ENCODE measurements at places on chromosomes 6 and 20.

- DNase-seq = no peak
These were observed 28.2 kb downstream of the POPDC3 start for GRCh38 chr6:105151644-105152043.

- no peak for DNase-seq
These were observed 493.3 kb downstream of the ADGRB3 start for GRCh38 chr6:69128411-69128810.

- DNase-seq = no peak
These were observed 183.0 kb upstream of the TAB2 start for GRCh38 chr6:149134511-149134933.

GRCh38 chr6:2072453-2072852 lies 173.0 kb downstream of the GMDS start:
- DNase-seq = no peak

- no peak for DNase-seq
These were observed at the start of gene FOXA2 for GRCh38 chr20:22584522-22584921. Gene FOXA2, minus strand, starts transcription at chr20:22584572. Its CDS starts 294 bp downstream, at chr20:22584278.

DNA sequence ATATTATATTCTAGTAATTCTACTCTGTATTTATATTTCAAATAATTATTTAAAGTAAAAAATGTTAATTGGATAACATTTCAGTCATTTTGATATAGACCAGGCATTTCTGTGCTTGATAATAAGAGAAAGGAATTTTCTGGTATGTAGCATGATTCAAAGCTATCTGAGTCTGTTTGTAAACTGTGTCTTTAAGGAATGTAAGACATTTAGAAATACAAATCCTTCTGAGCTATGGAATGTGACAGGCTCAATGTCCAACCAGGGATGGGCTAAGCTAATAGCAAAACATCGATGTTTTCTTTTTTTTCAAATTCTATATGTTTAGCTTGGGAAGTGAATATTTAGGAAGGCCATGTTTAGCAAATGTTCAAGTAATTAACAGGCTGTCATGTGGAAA lies 41.5 kb upstream of the FAM83B start:
- no peak for DNase-seq

- no peak for DNase-seq
These were observed 65.7 kb upstream of the MPC1 start for GRCh38 chr6:166448432-166448831.

- DNase-seq = no peak
These were observed 16.5 kb upstream of the HLA-A start for GRCh38 chr6:29925727-29926412.

Measured in stimulated activated CD4-positive, alpha-beta T cell treated with anti-CD3 and anti-CD28 coated beads, Interleukin-12 subunit alpha, Interleukin-12 subunit beta, amount 100 ng/mL, for 48 hours (primary cell).